ENCODE measurements at places on chromosomes 16 and 17. TPM values are rescaled to one million over a fixed set of nuclear protein-coding genes. Genes with fewer than 3 reads are reported as not detected.

CDK10 gene
- polyA plus RNA-seq = 31.6 TPM

TBC1D3K gene
- polyA plus RNA-seq = not detected

HS3ST3A1 gene
- polyA plus RNA-seq = 11.9 TPM

SLC5A11 gene
- not detected for polyA plus RNA-seq

ADAMTS18 gene
- polyA plus RNA-seq = not detected

FOXC2 gene
- polyA plus RNA-seq = 1.6 TPM

USP43 gene
- polyA plus RNA-seq = not detected

PRR35 gene
- polyA plus RNA-seq = not detected

CA7 gene
- polyA plus RNA-seq = not detected

AGRP gene
- not detected for polyA plus RNA-seq

RASL10B gene
- polyA plus RNA-seq = 3.3 TPM

DBF4B gene
- polyA plus RNA-seq = 2.6 TPM

RNF112 gene
- 4.5 TPM for polyA plus RNA-seq

NAGPA gene
- 7.9 TPM for polyA plus RNA-seq

PRSS8 gene
- polyA plus RNA-seq = not detected

ZFP3 gene
- polyA plus RNA-seq = 2.3 TPM

KCNG4 gene
- not detected for polyA plus RNA-seq

CTCF gene
- 24.4 TPM for polyA plus RNA-seq

IL17C gene
- polyA plus RNA-seq = not detected

SULT1A4 gene
- polyA plus RNA-seq = 0.36 TPM

OR4D1 gene
- polyA plus RNA-seq = not detected

HID1 gene
- polyA plus RNA-seq = 1.4 TPM

TP53TG3F gene
- polyA plus RNA-seq = not detected

RRAD gene
- 2.7 TPM for polyA plus RNA-seq

NLRC3 gene
- polyA plus RNA-seq = not detected

SDR42E2 gene
- polyA plus RNA-seq = not detected

FBXW10B gene
- polyA plus RNA-seq = 0.97 TPM

DHRS7C gene
- not detected for polyA plus RNA-seq

CES1 gene
- polyA plus RNA-seq = 1.1 TPM

IRX6 gene
- not detected for polyA plus RNA-seq

PEX12 gene
- 10.2 TPM for polyA plus RNA-seq

MT3 gene
- polyA plus RNA-seq = not detected

SUZ12 gene
- polyA plus RNA-seq = 24.1 TPM

RNF222 gene
- not detected for polyA plus RNA-seq

TBC1D3C gene
- polyA plus RNA-seq = not detected

RDM1 gene
- not detected for polyA plus RNA-seq

CPHXL2 gene
- not detected for polyA plus RNA-seq

NETO2 gene
- 42.2 TPM for polyA plus RNA-seq

LRRC37A gene
- 0.97 TPM for polyA plus RNA-seq

MT1A gene
- 0.66 TPM for polyA plus RNA-seq

TMEM132E gene
- polyA plus RNA-seq = not detected

WDR81 gene
- 3.6 TPM for polyA plus RNA-seq

MRPL12 gene
- polyA plus RNA-seq = 52.1 TPM

SYCE1L gene
- 0.15 TPM for polyA plus RNA-seq

CAPNS2 gene
- not detected for polyA plus RNA-seq

SLC38A8 gene
- polyA plus RNA-seq = not detected

GALR2 gene
- polyA plus RNA-seq = not detected

IGFALS gene
- not detected for polyA plus RNA-seq

ACD gene
- polyA plus RNA-seq = 16.5 TPM

SERPINF2 gene
- 0.07 TPM for polyA plus RNA-seq

ZNF19 gene
- polyA plus RNA-seq = 1.9 TPM

MYLK3 gene
- polyA plus RNA-seq = 0.11 TPM

Measured in AG04450 (cell line).